ENCODE measurements at places on chromosomes 1 and 21.

DNA sequence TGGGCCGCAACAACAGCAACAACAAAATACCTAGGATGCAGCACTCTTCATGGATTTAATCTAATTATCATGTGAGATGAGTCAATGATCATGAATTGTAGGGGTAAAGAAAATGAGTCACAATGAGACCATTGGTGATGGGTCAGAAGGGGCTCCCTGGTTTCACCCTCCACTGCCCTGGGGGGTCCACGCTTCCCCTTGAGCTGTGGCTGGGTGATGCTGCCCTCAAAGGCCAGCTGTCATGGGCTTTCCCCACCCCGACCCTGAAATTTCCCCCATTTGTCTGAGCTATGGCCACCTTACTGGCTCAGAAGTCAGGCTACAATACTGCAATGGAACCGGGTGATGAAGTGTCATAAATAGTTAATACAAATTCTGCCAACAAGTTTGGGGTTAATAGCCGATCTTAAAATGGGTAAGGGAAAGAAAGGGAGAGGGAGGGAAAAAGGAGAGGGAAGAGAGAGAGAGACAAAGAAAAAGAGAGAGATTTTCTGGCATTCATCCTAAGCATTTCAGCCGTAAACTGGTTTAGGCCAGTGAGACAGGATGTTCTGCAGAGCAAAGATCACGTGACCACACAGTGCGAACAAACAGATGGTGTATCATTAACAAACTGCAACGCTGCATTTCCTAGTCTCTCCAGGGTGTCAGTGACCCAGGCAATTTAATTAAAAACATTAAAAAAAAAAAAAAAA lies 143.4 kb upstream of the ERRFI1 start:
- DNase-seq: no peak

- DNase-seq: no peak
These were observed 291.0 kb downstream of the ADGRL2 start for GRCh38 chr1:82091729-82092128.

DNA sequence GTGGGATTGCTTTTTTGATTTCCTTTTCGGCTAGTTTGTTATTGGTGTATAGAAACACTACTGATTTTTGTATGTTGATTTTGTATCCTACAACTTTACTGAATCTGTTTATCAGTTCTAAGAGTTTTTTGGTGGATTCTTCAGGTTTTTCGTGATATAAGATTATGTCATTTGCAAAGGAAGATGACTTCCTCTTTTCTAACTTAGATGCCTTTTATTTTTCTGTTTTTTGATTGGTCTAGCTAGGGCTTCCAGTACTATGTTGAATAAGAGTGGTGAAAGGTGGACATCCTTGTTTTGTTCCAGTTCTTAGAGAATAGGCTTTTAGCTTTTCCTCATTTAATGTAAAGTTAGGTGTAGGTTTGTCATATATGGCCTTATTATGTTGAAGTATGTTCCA lies 13.1 kb upstream of the NHLH2 start:
- DNase-seq: no peak

DNA sequence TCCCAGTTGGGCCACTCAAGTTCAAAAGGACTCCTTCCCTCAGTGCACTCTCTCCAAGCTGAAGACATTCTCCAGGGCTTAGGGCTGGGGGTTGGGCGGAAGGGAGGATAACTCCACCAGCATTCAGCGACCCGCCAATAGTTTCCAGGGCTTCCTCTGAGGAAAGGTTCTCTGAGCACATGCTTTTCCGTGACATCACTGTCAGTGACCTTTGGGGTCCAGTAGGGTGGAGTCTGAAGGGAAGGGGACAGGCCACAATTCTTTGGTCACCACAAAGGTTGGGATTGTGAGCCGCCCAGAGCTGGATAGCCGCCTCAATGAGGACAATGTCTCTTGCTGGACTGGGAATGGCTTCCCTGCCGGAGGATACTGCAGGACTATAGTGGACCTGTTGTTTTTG lies 22.8 kb upstream of the RXRG start:
- DNase-seq: no peak

GRCh38 chr1:180280617-180281016 lies 50.6 kb downstream of the LHX4 start:
- DNase-seq: no peak

DNA sequence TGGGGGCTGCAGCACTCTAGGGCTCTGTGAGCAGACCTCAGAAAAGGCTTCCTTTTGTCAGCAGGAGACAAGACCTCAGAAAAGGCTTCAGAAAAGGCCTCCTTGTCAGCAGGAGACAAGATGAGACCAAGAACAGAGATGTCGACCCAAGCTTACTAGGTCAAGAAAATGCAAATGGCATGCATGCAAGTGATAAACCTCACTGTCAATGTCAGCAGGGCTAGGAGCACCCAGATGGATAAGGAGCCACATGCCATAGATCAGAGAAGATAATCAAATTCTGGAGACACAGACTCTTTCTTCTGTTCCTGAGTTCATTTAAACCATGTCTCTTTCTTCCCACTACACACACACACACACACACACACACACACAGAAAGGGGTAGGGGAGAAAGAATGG lies 285.9 kb downstream of the CHRM3 start:
- no peak for DNase-seq

DNA sequence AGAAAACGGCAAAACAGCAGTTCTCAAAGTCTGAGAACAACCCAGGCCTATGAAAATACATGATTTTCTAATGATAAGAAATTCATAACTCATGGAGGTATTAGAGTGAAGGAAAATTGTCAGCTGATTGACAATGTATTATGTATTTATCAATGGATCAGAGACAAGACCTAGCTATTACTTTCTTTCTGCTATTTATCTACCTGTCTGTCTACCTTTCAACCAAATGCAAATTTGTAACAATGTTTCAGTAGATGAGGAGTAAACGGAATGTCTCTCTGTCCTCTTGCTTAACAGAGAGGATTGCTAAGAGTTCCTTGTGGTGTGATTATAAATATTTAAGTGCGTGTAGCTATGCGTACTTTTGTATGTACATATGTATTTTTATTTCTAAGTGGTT lies 568.7 kb upstream of the RGS18 start:
- DNase-seq: no peak

DNA sequence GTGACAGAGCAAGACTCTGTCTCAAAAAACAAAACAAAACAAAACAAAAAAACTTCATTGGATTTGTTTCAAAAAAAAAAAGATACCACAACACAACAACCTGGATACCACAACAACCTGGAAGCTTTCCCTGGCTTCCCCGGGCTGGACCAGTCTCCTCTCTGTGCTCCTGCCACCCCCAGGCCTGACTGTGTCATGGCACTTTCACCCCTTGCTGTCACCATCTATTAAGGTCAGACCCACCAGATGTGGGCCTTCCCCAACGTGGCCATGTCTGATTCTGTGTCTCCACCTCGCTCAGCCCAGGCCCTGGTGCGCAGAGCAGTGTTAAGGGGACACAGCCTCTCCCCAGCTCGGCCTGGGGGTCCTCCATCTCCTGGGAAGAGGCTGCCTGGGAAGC lies 28.3 kb upstream of the ACOT11 start:
- no peak for DNase-seq

GRCh38 chr1:198278943-198279342 lies 122.1 kb downstream of the NEK7 start:
- no peak for DNase-seq

DNA sequence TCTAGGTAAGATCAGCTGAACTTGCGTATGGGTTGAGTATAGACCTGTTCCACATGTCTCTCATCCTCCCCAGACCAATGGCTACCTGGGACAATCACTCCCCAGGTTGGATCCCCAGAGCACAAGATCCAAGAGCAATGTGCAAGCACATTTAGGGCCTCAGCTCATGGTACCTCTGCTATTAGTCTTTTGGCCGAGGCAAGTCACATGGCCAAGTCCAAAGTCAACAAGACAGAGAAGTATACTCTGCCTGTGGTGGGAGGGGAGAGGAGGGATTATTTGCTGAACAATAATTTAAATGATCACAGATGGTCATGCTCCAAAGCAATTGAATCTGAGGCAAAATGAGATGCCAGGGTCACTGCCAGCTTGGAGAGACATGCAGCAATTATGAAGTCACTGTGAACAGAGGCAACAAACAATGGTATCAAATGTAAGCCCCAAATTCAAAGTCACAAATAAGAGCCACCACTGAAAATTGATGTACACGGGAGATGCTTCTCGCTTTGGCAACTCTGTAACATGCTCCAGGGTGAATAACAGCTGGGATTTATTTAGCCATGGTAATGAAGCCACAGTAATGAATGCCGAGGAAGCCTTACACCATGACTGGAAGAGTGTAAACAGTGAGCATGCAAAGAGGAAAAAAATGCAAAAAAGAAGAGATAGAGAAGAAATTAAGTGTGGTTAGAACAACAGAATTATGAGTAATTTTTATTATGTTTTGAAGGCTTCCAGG lies 149.1 kb downstream of the ZNF281 start:
- no peak for DNase-seq

- no peak for DNase-seq
These were observed 60.8 kb downstream of the FAM163A start for GRCh38 chr1:179803918-179804317.
